Spinal cord (tissue), 10 donors: ENCODE measurements at places on chromosomes 1 and 21. TPM values are rescaled to one million over a fixed set of nuclear protein-coding genes. Genes with fewer than 3 reads are reported as not detected.

The RGS7 gene
- 9.5 TPM for total RNA-seq

The CR1L gene
- 0.50 TPM for total RNA-seq

The USF1 gene
- 67.1 TPM for total RNA-seq

The ATXN7L2 gene
- total RNA-seq, result 1.6 TPM

The SCNM1 gene
- total RNA-seq, result 26.1 TPM

The AQP10 gene
- total RNA-seq, result 0.30 TPM

The HSPA6 gene
- 25.8 TPM for total RNA-seq

The LPAR3 gene
- total RNA-seq, result 17.6 TPM

- peak overlapping the region; percentile 66 for H3K27ac ChIP-seq
- H3K4me1 ChIP-seq, result peaks cover 22% of the 10 kb centered on the region
- H3K4me3 ChIP-seq, result no peak overlapping the region
These were observed 128.4 kb upstream of the SOD1 start for GRCh38 chr21:31530897-31531705.

DNA sequence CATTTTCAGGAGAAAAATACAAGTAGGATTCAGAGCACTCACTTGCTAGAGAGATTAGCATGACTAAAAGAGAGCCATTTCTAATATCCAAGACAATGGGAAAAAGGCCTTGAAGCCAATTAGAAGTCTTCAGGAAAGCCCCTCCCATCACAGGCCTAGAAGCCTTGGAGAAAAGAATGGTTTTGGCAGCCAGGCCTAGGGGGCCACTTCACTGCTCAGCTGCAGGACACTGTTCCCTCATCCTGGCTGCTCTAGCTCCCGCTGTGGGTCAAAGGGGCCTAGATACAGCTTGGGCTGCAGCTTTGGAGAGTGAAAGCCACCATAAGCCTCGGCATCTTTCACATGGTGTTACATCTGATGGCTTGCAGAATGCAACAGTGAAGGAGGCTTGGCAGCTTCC lies 62.8 kb downstream of the RGS4 start:
- H3K27me3 ChIP-seq, result no peaks in the 10 kb centered on the region
- H3K36me3 ChIP-seq, result no peaks in the 10 kb centered on the region
- DNase-seq, result no peak
- no peak overlapping the region for H3K4me3 ChIP-seq
- no peaks in the 10 kb centered on the region for H3K4me1 ChIP-seq

GRCh38 chr1:23567629-23567995 lies 8.3 kb upstream of the ID3 start:
- H3K4me1 ChIP-seq, result peaks cover 42% of the 10 kb centered on the region
- peaks cover 2% of the 10 kb centered on the region for H3K27me3 ChIP-seq
- DNase-seq, result no peak
- peak overlapping the region; percentile 78 for H3K27ac ChIP-seq
- H3K4me3 ChIP-seq, result no peak overlapping the region

- no peaks in the 10 kb centered on the region for H3K4me1 ChIP-seq
- no peak for DNase-seq
- H3K27me3 ChIP-seq, result no peaks in the 10 kb centered on the region
These were observed 20.8 kb upstream of the JAK1 start for GRCh38 chr1:64986903-64987871.

- no peak for DNase-seq
- H3K27me3 ChIP-seq, result no peaks in the 10 kb centered on the region
- H3K4me1 ChIP-seq, result peaks cover 18% of the 10 kb centered on the region
- H3K27ac ChIP-seq, result no peak overlapping the region
- H3K4me3 ChIP-seq, result no peak overlapping the region
These were observed 13.7 kb upstream of the E2F2 start for GRCh38 chr1:23544444-23545389.

DNA sequence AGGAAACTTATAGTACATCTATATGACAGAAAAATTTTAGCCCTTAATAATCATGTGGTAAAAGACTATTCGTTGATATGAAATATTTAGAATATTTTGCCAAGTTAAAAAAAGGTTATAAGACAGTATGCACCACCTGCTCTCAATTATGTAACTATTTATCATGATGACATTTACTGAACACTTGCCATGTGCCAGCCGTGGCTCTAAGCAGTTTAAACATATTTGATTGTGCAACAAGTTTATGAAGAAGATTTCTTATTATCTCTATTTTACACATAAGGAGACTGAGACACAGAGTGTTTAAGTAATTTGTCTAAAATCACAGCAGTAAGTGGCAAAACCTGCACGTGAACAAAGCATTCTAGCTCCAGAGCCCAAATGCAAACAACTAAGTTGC lies 199.3 kb upstream of the JUN start:
- H3K27ac ChIP-seq, result no peak overlapping the region
- no peak overlapping the region for H3K4me3 ChIP-seq
- H3K27me3 ChIP-seq, result peaks cover 3% of the 10 kb centered on the region
- no peak for DNase-seq
